Activated naive CD4-positive, alpha-beta T cell treated with anti-CD3 and anti-CD28 coated beads for 36 hours (primary cell): ENCODE measurements at places on chromosomes 4 and X. TPM values are rescaled to one million over a fixed set of nuclear protein-coding genes. Genes with fewer than 3 reads are reported as not detected.
A peak's percentile ranks its signal among the peaks of the same experiment; 100 is the strongest.

NUDT11 gene
- 1.1 TPM for total RNA-seq

DNA sequence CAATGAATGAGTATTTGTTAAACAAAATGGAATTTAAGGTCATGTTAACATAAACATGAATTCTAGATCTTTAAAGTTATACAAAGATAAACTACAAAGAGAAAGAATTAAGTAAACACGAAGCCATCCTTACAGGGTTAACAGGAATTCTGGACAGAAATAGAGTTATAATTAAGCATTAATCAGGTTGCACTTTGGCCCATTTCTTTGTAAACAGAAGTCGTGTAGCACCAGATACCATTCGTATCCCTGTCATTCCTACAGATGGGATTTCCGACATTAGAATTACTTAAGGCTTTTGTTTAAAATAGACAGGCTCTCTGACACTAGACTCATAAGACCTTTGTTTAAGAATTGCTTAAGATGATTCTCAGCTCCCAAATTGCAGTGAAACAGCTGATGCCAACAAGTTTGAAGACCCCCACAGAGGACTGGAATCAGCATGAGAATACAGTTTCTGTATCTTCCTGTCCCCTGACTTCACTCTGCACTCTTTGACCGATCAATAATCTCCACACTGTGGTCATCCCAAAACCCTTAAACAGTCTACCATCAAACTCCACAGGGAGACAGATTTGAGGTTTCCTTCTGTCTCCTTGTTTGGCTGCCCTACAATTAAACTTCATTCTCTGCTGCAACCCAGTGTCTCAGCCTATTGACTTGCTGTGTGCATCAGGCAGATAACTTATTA lies 22.3 kb upstream of the TMEM150C start:
- no peak for DNase-seq

- peak; percentile 60 for DNase-seq
These were observed 106.0 kb upstream of the NAP1L5 start for GRCh38 chr4:88803600-88804096.

TMPRSS11B gene
- total RNA-seq, result not detected

ARMCX1 gene
- 2.6 TPM for total RNA-seq

GRCh38 chr4:36872679-36873078 lies 371.9 kb upstream of the NWD2 start:
- DNase-seq, result no peak

DNA sequence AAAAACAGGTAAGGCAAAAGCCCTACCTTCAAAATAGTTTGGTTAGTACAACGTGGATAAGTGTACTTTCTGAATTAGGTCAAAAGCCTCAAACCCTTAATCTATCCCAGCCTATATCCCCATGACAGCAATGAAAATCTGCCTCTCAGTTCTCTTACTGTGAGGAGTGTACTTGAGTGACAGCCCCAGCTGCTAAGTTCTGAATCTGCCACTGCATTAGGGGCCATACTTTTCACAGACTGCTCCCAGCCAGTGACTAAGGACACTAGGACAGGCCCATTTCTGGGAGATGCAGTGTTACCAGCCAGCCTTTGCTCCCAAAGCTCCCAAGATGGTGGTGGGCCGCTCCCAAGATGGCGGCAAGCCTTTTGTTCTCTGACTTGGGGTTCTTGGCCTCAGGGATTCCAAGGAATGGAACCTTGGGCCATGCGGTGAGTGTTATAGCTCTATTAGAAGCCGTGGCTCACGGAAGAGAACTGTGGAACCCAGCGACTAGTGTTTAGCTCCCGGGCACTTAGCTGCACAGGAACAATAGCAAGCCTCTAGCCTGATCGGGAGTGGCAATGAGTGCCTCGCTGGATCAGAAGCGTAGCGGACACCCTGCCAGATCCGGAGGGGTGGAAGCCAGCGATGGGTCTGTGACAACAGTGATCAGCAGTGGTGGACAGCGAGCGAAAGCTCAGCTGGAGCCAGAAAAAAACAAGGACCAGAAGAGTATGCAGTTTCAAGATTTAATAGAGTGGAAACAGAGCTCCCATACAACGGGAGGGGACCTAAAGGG lies 175.6 kb upstream of the NRK start:
- no peak for DNase-seq

PDLIM3 gene
- total RNA-seq, result not detected

SLC49A3 gene
- not detected for total RNA-seq

GRCh38 chr4:169791062-169791461 lies 33.3 kb upstream of the HPF1 start:
- no peak for DNase-seq

GRCh38 chr4:20403846-20404245 lies 152.1 kb downstream of the SLIT2 start:
- no peak for DNase-seq

DNA sequence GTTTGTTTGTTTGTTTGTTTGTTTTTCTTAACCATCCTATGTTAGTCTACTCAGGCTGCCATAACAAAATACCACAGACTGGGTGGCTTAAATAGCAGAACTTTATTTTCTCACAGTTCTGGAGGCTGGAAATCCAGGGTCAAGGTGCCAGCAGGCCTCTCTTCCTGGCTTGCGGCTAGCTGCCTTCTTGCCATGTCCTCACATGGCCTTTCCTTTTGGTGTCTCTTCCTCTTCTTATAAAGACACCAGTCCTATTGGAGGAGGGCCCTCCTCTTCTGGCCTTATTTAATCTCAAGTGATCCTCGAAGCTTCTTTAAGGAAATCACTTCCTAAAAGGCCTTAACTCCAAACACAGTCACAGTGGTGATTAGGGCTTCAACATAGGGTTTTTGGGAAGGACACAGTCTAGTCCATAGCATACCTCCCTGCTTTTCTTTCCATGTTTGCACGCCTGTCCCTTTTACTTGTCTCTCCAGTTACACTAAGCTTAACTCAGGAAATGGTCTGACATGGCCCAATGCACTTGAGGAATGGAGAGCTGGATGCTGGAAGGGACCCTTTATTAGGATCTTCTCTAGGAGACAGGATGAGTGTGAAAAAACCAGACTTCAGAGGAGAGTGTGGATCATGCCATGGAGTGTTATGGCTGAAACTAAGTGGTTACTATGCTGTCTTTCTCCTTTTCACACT lies 36.0 kb upstream of the MGST2 start:
- DNase-seq, result no peak

CFAP299 gene
- not detected for total RNA-seq

DNA sequence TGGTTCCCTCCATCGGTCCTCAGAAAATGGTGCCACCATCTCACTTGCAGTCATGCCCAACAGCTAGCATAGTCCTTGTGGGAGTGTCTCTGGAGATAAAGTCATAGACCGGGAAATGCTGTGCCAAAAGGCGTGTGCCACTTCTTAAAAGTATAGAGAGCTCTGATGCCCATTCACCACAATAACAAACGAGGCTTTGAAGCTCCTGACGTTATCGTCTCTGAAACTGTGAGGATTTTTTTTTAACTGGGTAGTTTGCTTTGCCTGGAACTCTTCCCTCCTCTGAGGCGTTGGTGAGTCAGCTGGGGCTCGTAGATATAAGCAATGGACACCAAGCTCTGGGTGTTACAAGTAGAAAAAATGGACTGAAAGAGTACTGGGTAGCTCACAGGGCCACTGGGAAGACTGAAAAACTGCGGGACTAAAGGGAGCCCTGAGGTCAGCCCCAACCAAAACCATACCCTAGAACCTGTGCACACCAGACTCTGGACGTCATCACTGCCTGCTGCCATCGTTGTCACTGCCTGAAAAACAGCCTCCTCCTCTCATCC lies 89.4 kb upstream of the TRIM2 start:
- DNase-seq, result peak; percentile 83

ADRA2C gene
- not detected for total RNA-seq

DNA sequence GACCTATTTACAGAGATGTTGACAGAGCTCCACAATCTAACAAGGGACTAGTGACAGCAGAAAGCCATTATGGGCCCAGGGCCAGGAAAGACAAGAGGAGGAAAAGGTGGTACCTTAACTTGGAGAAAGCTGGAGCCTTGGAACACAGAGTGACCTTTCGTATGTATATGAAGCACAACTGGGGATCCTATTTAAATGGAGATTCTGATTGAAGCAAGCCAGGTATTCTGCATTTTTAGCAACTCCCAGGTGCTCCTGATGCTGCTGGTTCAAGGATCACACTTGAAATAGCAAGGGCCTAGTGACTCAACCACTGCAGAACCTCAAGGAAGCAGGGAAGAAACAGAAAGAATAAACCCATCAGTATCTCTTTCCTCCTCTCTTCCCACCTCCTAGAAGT lies 99.4 kb downstream of the TMEM47 start:
- DNase-seq, result no peak

DNA sequence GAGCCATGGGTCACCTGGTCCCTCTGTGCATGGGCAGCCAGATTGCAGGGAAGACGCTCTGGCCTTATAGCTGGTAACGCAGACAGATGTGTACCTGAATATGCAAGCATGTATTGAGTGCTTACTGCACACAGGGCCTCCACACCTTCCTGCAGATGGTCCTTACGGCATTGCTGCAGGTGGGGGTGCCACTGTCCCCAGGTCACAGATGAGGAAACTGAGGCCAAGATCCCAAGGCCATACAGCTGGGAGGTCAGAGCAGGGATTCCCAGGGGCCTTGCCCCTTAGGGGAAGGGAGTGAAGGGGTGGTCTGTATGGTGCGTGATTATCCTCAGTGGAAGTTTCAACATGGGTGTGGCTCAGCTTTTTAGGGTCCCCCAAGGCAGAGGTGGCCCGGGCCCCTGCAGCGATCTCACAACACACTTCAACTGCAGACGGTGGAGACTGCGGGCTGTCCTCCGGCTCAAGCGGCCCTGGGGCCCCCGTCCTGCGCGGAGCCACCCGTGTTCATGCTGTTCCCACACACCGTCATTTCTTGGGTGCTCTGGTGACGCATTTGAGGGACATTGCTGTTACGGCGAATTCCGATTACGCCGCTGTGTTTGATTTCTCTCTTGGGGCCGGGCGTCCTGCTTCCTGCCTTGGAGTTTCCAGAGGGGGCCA lies 8.1 kb downstream of the DOK7 start:
- no peak for DNase-seq

GRCh38 chr4:140809676-140810075 lies 53.5 kb upstream of the TBC1D9 start:
- no peak for DNase-seq

DNA sequence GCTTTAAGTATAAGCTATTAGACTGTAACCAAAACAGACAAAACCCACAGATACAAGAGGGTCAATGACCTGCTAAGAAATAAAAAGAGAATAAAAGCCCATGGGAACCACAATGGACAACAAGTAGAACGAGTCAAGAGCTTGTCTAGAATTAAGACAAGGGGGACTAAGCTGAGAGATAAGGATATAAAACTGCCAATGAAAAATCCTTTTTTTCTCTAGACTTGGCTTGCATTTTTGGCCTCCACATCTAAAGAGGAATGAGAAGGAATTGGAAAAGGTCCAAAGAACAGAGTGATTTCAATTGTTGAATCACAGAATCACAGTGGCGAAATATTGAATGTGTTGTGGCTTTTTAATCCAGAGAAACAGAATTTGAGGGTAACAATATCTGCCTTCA lies 135.7 kb downstream of the QDPR start:
- DNase-seq, result no peak

GRCh38 chr4:102263024-102263787 lies 82.1 kb downstream of the SLC39A8 start:
- DNase-seq, result peak; percentile 22

GRCh38 chrX:129618997-129619396 lies 35.8 kb downstream of the APLN start:
- DNase-seq, result no peak
